NCI-H2227 treated with DMSO at 0.1 percent for 48 hours (cell line): ENCODE measurements at places on chromosomes 5 and 9.
A peak's percentile ranks its signal among the peaks of the same experiment; 100 is the strongest.

DNA sequence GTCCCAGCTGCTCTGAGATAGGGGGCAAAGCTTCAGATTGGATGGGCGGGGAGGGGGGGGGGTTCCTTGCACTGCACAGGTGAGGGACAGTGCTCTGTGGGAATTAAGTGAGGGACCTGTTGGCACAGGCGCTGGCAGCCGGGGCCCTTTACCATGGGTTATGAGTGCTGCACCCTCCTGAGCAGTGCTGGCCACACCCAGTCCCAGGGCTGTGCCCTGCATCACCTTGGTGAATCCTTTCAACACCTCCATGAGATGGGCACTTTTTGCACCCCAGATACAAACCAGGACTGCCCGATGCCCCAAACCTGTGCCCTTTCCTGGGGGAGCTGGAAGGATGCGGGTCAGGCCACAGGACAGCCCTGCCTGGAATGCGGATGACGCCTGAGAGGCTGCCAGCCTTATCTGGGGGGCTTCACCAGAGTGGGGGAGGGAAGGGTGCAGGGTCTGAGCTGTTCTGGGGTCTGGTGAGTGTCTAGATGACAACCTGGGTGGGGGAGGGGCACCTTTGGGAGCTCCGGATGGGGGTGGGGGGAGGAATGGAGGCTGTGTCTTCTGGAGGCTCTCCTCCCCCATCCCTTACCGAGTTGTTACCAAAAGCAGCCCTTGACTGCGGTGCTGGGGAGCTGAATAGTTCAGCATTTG is 5.2 kb downstream of the CRB2 start:
- DNase-seq = no peak

DNA sequence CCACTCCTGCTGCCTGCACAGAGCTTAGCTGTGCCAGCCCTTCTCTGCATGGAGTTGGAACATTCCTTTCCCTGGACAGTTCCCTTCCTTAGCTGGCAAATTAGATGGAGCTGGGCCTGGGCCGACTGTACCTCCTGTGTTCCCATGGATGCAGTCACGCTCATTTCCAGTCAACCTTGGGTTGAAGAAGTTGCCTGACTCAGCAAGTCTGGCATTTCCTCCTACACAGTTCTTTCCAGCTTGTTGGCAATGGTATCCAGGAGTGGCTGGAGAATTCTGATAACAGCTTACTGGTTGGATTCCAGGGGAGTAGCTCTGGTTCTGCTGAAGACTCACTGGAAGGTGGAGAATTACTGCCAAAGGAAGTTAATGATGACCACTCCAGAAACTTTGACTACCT is 9.2 kb upstream of the TAF1L start:
- no peak for DNase-seq

GRCh38 chr5:78755822-78756429 is 107.4 kb upstream of the LHFPL2 start:
- DNase-seq = no peak

GRCh38 chr9:126862104-126862761 is 1.8 kb downstream of the ZBTB34 start:
- no peak for DNase-seq

DNA sequence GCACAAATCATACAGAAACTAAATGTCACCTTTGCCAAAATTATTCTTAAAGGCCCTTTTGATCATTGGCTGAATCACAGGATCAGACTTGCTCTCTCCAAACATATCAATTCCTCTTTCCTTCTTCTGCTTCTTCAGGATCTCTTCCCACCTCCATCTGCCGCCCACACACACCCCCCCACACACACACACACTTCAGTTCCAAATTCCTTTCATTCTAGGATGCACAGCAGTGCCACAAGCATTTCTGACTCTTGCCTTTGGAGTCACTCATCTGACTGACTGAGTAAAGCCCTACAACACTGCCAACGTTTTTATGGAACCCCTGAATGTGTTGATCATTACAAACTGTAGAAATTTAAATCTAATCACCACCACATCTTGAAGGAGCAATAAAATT is 22.9 kb downstream of the DNAH5 start:
- no peak for DNase-seq

GRCh38 chr5:31581498-31582099 is 49.5 kb downstream of the C5orf22 start:
- DNase-seq = peak; percentile 66

DNA sequence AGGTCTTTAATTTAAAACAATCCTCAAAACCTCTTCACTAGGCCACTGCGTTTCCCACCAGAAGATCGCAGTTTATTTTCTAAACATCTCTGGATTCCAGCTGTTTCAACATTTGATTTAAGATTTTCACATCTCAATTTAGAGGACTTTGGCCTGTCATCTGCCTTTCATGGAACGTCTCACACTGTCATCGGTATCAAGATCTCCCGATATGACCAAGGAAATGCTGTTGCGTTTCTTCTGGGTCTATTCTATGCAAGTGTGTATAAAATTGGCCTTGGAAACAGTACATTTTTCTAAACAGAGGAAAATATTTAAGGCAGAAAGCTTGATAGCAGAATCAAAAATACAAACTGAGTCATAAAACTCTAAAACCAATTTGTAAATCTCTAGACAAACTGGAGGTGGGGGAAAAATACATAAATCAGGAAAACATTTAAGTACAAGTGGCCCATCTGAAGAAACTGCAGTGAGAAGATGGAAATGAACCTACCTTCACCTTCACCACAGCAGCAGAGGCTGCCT is 53.6 kb upstream of the SIMC1 start:
- DNase-seq = no peak

DNA sequence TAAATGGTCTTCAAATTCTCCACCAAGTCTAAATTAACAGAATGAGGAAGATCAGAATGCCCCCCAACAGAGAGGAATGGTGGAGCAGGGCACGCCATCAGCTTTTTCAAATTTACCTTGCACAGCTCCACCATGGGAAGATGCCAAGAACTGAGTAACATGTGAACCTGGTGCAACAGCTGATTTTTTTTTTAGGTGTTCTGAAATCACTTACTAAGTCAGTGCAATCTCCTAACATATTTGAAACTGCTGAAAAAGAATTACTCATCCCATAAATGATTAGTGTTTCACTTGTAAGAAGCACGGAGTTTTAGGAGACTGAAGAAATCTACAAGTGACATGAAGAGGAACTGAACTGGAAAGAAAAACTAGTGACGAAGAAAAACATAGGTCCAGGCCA is 5.1 kb downstream of the TMEM245 start:
- DNase-seq = no peak

- DNase-seq = no peak
Observed at GRCh38 chr5:68683632-68684036, 410.2 kb upstream of the SLC30A5 start.

DNA sequence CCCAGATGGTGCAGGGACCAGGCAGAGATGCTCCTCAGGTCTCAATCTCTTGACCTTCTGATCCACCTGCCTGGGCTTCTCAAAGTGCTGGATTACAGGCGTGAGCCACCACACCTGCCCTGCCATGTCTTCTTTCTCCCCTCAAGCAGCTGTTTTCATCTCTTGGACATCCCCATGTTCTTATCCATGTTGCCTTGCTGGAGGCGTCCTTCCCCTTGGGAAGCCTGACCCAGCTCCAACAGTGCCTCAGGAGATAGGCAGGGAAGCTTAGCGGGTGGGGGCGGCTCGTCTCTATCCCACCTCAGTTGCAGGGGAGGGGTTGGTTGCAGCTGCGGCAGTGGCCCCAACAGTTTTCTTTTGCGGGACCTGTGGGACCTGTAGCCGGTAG is 24.7 kb upstream of the SPATA31E1 start:
- no peak for DNase-seq

- DNase-seq = no peak
Observed at GRCh38 chr9:136661641-136662325, 933 bp upstream of the EGFL7 start.

- no peak for DNase-seq
Observed at GRCh38 chr5:72539038-72539437, 31.8 kb upstream of the ZNF366 start.

- no peak for DNase-seq
Observed at GRCh38 chr5:86878250-86878649, 260.5 kb downstream of the COX7C start.

DNA sequence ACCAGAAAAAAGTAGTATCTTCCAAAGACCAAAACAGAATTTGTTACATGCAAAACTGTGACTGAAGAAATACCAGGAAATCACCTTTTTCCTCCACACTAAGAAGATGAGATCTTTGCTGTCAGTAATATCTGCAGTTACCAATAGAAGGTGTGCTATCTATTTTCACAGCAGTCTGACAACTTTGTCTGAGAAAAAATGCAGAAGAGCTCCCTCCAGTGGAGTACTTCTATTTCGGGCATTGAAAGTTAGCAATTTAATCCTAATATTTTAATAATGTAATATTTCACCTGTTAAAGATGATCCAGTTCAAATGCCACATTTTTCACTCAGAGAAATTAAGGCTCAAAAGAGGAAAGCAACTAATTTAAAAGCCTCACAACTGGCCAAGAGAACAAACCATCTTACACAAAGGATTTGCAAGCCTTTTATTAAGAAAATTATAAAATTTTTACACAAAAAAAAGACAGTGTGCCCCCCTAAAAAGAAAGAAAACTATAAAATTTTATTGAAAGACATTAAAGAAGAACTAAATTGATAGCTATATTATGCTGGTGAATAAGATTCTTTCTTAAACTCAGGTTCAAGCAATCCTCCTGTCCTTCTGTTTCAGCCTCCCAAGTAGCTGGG is 50.6 kb downstream of the DEPDC1B start:
- no peak for DNase-seq

DNA sequence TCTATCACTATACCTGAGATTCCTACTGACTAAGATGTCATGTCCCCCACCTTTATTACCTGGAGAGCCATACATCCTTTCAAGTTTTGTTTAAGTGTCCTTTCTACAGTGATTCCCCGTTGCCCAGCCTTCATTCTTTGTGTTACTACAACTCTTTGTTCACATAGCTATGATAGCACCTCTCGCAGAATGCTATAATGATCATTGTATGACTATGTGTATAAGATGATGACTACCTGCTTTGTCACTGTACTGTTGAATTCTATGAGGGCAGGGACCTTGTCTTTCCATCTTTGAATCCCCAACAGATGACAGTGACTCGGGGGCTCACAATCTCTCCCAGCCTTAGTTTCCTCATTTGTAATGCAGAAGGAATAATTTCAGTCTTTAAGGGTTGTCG is 361.2 kb downstream of the NPR3 start:
- no peak for DNase-seq

- peak; percentile 15 for DNase-seq
Observed at GRCh38 chr5:97231025-97231636, 48.1 kb upstream of the RIOK2 start.

DNA sequence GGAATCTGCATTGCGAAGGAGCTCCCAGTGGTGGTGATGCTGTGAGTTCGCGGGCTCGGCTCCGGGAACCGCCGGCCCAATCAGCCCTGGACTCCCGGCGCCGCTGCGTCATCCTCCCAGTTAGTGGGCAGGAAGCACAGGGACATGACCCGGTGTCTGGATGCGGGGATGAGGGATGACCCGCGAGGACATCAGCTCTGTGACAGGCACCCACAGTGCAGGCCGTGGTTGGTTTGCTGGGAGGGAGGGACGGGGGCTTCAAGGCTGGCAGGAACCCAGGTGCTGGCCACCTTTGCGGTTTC is 996 bp downstream of the NXNL2 start:
- DNase-seq = no peak
